ENCODE measurements at places on chromosomes 5 and 9. TPM values are rescaled to one million over a fixed set of nuclear protein-coding genes. Genes with fewer than 3 reads are reported as not detected.

ANKRD31 gene
- total RNA-seq, result 0.30 TPM

- no peak for DNase-seq
These were observed 11.8 kb downstream of the LHX6 start for GRCh38 chr9:122216798-122217418.

FRMD3 gene
- total RNA-seq, result 10.1 TPM

DNA sequence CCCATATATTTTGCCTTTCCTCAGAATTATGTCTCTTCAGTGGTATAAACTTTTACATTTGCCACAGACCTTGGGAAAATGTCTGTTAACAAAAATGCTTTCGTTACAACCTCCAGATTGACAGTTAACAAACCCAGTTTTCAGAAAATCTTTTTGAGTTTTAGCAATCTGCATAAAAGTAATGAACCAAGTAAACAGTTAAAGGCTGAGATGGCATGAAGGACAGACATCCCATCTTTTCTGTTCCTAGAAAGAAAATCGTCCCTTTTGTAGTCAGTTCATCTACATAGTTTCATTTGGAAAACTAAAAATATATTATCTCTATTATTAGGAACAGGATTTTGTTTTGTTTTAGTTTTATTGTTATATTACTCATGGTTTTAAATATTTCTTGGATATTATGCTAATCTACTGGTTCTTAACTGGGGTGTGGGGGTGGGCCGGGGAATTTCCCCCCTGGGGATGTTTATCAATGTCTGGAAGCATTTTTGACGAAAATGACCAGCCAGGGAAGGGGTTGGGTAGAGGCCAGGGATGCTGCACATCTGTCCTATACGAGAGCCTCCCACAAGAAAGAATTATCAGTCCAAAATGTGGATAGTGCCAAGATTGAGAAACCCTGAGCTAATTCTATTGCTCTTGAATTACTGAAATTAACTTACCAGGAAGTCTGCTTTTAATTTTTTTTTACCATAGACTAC is 11.9 kb downstream of the FYB1 start:
- DNase-seq, result no peak

CMYA5 gene
- total RNA-seq, result 52.9 TPM
